Left ventricle myocardium superior (tissue), 1 donor: ENCODE measurements at places on chromosomes 6 and 20. TPM values are rescaled to one million over a fixed set of nuclear protein-coding genes. Genes with fewer than 3 reads are reported as not detected.

- DNase-seq = no peak
Measured at GRCh38 chr6:46690911-46691451, 3.3 kb downstream of the TDRD6 start.

DNA sequence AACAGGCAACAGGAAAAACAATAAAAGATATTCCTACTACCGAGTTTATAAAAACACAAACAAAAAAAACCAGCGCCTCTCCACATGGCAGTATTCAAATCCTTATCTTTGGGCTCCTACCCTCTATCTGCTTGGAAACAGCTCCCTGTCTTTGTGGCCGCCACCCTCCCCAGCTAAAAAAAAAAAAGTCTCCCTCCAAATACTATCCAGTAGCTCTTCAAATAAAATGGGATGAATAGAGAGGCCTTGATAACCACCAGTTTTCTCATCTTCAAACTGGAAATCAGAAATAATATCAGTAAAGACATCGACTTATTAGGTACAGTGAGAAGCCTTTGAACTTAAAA lies 96.2 kb downstream of the PSMG4 start:
- no peak for DNase-seq

IP6K3 gene
- total RNA-seq = 47.5 TPM

DNA sequence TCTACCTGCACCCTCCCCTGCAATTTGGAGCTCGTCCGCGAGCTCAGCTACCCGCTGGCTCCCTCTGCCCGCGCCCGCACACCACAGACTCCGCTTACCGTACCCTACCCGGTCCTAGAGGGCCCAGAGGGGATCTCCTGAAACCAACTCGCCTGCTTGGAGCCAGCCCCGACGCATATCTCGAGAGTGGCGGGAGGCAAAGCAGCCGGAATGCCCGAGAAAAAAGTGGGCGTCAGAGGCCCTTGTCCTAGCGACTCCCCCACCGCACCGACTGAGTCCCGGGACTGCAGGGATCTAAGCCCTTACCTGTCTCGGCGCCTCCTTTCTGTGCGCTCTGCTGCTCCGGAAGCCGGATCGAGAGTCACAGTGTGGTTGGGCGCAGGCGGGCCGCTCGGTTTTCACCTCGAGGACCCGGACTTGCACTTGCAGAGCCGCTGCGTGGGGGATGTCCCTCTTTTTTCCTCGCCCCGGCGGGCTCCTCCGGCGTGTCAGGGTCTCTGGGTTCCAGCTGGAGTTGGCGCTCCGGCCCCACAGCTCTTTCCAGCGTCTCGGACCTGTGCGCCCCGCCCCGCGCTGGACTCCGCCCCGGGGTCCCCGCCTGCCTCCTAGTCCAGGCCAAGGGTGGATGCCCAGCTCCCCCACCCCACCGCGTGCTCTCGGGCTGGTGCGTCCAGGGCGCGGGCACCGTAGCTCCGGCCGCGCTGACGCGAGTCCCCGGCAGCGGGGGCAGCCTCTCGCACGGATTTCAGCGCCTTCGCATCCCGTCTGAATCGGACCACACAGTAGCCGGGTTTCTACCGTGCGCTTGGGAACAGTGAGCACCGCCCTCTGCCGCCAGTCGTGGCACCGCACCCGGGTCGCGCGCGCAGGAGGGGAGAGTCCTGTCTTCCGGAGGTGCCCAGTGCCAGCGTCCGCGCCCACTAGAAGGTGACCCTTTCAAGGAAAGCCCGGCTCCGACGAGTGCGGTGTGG lies at the start of gene PROKR2:
Gene PROKR2, minus strand, starts transcription at position 767 of the 971 bp plus-strand sequence. CDS start 2,585 bp downstream, outside the sequence.
- no peak for DNase-seq
